Stimulated activated CD8-positive, alpha-beta memory T cell treated with anti-CD3 and anti-CD28 coated beads, Interleukin-7, amount 100 ng/mL, for 48 hours (primary cell): ENCODE measurements at places on chromosomes 11 and 22.

- no peak for DNase-seq
These were observed 75.2 kb downstream of the DHCR7 start for GRCh38 chr11:71372693-71373657.

- DNase-seq, result no peak
These were observed 4.4 kb downstream of the APOL1 start for GRCh38 chr22:36257308-36257707.

GRCh38 chr11:11391796-11392463 is 38.9 kb upstream of the CSNK2A3 start:
- no peak for DNase-seq

GRCh38 chr11:82873919-82874333 is 26.3 kb downstream of the PRCP start:
- no peak for DNase-seq
